Fibroblast of skin of back (primary cell): ENCODE measurements at places on chromosomes 5 and 9.

DNA sequence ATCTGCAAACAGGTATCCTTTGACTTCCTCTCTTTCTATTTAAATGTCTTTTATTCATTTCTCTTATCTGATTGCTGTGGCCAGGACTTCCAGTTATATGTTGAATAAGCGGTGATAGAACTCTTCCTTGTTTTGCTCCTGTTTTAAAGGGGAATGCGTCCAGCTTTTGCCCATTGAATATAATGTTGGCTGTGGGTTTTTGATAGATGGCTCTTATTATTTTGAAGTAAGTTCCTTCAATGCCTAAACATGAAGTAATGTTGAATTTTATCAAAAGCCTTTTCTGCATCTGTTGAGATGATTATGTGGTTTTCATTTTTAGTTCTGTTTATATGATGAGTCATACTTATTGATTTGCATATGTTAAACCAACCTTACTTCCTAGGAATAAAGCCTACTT, 300.5 kb upstream of the CTNND2 start:
- no peak for DNase-seq

GRCh38 chr5:111262815-111263214, 38.6 kb downstream of the CAMK4 start:
- no peak for DNase-seq

GRCh38 chr5:94153736-94154450, 412.5 kb upstream of the POU5F2 start:
- DNase-seq, result no peak

DNA sequence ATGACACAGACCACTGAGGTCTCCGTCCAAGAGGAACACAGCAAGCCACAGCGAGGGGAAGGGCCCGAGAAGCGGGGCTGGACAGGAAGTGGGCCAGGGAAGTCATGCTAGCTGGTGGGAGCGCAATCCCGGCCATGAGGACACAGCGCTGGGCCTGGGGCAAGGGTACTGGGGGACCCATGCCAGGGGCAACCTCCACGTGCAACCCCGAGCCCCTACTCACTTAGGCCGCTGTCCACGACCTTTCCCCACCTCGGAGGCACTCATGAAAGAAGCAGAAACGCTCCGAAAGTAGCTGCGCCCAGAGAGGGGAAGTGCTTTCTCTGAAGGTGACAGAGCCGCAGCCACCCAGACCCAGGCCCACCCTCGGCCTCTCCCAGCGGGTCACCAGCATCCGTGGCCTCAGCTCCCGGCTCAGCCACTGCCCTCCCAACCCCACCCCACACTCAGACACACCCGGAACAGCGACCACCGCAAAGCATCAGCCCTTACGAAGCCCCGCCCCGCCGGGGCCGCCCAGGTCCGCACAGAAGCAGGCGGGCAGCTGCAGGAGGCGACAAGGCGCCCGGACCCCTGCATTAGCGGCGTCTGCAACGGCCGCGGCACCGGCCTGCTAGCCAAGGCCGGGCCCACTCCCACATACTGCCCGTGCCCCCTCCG, 782 bp downstream of the BICD2 start:
- no peak for DNase-seq

DNA sequence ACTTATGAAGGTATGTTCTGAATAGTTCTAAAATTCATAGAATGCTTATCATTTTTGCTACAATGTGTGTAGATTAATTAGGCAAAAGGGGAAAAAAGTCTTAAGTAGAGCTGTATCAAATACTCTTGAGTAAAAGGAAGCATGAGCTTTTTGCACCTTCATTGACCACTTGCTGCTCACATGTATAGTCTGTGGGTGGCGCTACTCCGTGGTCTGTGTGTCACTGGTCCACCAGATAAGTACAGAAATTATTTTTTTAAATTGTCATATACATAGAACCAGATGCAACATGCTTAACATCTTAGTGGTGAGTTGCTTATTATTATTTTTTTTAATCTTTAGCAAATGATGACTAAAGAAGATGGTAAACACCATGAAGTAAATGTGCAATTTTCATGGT, 130.2 kb downstream of the MAN2A1 start:
- no peak for DNase-seq

- no peak for DNase-seq
Measured at GRCh38 chr9:115442054-115442453, 324.1 kb upstream of the TNC start.

- DNase-seq, result no peak
Measured at GRCh38 chr9:18668944-18669343, 195.0 kb downstream of the ADAMTSL1 start.

DNA sequence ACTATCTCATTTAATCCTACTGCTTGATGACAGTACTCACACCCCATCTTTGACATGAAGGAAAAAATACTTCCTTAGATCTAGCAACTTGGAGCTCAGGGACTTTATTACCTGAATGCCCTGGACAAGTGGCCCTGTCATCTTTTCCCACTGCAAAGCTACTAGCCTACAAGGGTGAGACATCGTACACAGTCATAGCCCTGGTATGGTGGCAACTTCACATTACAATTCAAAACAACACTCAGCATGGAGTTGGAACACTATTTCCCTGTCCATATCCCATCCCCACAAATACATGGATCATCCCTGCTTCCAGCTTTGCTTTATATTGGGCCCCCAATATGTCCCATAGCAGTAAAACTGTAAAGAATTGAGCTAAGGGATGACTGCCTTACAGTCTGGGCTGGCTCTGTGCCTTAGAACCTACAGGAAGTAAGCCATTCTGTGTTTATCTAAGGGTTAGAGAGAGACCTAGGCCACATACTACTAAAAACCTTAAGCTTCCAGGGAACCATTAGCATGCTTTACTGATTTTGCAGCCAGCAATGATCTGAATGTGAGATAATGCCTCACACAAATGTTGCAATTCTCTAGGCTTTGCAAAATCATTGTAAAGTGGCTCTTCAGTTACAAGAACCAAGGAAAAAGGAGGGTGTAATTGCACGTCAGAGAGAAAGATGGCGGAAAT, 55.9 kb downstream of the OTULIN start:
- peak; percentile 78 for DNase-seq

GRCh38 chr5:78367318-78367991, 7.0 kb downstream of the SCAMP1 start:
- DNase-seq, result no peak

- DNase-seq, result no peak
Measured at GRCh38 chr5:163659568-163659902, 154.1 kb downstream of the MAT2B start.

GRCh38 chr9:11158063-11158462, 545.3 kb upstream of the PTPRD start:
- no peak for DNase-seq

GRCh38 chr5:177310757-177311391, 824 bp downstream of the MXD3 start:
- DNase-seq, result peak; percentile 32

GRCh38 chr9:81113453-81114124, 575.8 kb downstream of the TLE1 start:
- no peak for DNase-seq

DNA sequence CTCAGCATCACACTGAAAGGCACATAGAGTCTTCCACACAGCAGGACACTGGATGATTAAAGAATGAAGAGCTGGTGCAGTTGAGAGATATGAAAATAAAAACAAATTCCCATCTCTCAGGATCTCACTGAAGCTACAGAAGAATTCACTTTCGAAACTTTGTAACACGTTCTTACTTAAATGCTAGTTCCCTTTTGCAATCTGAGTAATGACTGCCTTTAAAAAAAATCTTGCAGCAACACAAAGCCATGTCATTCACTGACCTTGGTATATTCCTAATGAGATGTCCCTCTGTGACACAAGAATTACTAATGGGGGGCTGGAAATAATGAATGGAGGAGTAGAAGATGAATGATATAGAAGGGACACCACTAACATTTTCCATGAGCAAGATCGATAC, 201.8 kb downstream of the GLIS3 start:
- no peak for DNase-seq
